ENCODE measurements at places on chromosomes 5 and 9.

DNA sequence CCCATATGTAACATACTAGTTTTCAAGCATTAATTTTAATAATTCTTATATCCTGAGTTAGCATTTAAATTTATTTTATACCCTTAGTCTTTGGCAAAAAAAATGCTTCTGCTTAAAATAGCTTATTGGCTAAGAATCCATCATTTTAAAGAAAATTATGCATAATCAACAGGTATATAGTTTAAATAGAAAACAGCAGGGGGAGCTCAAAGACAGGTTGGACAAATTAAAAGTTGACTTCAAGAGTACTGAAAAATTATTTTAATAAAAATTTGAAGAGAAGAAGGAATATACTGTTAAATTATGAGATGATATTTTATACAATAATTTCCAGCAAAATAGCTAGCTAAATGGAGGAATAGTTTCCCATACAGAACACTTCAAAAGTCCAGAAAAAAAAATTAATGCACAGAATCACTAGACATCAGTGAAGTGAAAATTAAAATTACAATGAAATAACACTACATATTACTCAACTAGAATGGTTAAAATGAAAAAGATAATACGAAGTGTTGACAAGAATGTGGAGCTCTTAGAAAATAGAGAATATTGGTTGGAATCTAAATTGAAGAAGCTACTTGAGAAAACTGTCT is 387.1 kb downstream of the PDE4D start:
- DNase-seq: no peak

DNA sequence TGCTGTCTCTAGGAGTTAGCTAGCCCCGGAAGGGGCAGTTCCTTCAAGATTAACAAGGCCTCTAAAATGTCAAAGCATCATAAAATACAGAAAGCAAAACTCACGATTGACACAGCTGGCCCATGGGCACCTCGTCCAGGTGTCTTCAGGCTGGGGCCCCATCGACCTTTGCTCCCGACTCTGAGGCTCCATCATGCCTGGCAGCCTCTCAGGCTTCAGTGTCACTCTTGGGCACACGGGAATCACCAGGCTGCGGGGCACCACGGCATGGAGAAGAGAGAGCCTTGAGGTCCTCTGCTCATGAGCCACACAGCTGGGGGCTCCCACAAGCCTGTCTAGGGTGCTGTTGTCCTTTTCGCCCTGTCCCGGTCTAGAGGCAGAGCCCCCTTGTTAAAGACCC is 161.2 kb downstream of the GAPVD1 start:
- DNase-seq: no peak

GRCh38 chr5:36214436-36214835 is 27.3 kb downstream of the NADK2 start:
- DNase-seq: no peak

DNA sequence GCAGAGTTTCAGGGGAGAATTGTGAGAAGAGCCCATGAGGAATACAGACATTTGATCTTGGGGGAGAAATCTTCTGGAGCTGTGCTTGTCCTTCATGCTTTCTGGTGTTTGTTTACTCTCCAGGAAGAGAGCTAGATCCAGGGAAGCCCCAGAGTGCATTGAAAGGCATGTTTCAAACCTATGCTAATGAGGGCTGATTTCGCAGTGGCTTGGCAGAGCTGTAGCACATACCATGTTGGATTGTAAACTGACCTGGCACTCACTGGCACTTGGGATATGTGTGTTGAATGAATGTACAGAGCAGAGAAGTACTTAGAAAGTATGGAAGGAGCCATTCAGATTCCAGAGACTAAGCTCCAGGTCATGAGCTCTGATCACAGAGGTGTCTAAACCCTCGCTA is 30.9 kb downstream of the TNFSF8 start:
- DNase-seq: no peak

DNA sequence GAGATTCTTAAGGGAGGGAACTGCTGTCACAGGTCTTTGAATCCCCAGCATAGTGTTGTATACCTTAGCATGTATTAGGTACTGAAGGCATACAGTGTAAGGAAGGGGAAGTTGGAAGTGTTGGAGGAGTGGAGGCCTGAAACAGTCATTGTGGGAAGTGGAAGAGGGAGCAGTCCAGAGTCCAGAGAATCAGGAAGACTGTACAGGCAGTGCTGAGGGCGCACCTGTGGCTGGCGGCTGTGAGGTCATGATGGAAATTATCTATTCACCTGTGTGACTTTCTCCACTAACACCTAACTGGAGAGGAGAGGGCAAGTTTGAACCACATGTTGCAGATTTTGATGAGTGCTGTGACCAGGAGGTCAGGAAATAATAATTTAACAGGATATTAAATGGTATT is 119.7 kb upstream of the NIPBL start:
- DNase-seq: no peak

GRCh38 chr5:114362977-114363761 is 1.3 kb downstream of the KCNN2 start:
- no peak for DNase-seq

DNA sequence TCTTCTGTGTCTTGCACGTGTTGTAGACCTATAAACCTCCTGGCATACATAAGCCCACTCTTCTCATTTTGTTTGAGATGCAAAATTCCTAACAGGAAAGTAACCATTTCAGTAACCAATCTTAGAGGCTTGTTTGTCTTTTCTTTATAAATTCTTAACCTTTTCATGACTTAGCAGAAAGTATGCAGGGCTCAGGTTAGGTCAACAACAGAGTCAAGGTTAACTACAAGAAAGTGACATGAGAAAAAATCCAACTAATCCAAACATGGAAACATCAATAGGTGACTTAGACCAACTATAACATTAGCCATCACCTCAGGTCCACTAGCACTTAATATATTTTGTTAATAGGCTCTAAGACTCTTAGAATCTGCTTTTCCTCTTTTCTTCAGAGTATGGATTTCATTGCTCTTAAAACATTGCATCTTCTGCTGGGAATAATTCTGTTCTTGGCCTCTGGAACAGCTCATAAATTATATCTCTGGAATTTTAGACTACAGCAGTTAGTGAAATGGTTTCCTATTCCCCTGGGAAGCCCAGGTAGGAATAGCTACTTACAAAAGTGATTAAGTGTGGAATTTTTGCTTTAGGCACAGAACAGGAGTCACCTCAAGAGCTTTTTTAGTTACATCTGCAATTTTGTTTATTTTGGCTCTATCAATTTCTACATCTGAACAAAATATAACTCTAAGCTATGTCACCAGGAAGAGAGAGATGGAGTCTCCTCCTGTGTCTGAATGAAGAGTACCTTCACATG is 155.3 kb upstream of the ANKRD55 start:
- DNase-seq: no peak

GRCh38 chr5:84474126-84474525 is 89.4 kb upstream of the EDIL3 start:
- DNase-seq: no peak

GRCh38 chr9:36147441-36148175 is 11.1 kb downstream of the GLIPR2 start:
- DNase-seq: no peak

DNA sequence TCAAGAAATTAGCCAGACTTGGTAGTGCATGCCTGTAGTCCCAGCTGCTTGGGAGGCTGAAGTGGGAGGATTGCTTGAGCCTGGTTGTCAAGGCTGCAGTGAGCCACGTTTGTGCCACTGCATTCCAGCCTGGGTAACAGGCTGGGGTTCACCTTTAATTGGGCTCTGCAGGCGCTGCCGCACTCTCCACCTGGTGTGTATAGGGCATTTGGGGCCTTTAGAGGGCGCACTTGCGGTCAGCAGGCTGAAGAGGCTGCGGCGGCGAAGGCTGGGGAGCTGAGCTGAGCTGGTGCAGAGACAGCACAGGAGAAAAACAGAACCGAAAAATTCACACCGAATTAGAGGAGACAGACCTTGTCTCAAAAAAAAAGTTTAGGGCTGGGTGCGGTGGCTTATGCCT is 31.2 kb downstream of the CDK7 start:
- no peak for DNase-seq

DNA sequence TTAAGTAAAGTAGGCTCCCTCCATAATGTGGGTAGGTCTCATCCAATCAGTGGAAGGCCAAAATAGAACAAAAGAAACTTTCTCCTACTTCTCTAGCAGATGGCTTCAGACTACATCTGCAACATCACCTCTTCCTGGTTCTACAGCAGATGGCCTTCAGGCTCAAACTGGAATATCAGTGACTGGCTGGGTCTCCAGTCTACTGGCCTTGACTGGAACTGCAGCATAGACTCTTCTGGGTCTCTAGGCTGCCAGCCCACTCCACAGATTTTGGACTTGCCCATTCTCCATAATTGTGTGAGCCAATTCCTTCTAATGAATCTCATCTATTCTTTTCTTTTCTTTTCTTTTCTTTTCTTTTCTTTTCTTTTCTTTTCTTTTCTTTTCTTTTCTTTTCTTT is 64.8 kb downstream of the ACER2 start:
- no peak for DNase-seq

GRCh38 chr5:67897431-67897830 is 318.1 kb upstream of the PIK3R1 start:
- DNase-seq: no peak

DNA sequence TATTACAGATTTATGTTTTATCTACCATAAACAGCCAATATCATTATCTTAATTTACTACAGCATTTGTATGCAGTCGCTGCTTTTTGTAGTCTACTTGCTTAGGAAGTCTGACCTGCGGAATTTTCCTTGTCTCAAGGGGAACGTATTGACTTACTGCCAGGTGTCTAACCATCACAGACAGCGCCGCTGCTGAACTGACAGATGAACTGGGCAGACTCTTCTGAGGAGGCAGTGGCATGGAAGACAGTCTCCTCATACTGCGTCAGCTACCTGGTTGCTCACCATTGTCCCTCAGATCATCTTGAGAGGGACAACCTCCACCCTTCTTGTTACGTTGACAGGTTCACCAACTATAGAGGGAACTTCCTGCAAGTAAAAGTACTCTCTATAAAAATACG is 574.3 kb upstream of the ZNF462 start:
- DNase-seq: no peak

DNA sequence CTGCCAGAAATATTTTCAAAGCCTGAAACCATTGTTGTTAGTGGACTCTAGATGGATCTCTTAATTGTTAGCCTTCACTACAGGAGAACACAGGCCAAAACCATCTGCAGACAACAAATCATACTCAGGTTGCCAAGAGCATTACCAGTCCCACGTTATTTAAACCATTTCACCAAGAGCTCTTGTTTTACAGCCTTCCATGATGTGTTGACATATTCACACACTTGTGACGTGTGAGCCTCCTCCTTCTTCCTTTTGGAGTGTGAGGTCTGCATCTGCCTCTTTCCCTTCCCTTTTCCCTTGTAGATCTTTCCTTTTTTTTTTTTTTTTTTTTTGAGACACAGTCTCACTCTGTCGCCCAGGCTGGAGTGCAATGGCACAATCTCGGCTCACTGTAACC is 279.0 kb downstream of the AUH start:
- DNase-seq: no peak

- DNase-seq: peak; percentile 45
These were observed 130.3 kb downstream of the CDC42SE2 start for GRCh38 chr5:131394128-131394527.

- no peak for DNase-seq
These were observed 211.2 kb downstream of the DAB2IP start for GRCh38 chr9:121862371-121863332.

DNA sequence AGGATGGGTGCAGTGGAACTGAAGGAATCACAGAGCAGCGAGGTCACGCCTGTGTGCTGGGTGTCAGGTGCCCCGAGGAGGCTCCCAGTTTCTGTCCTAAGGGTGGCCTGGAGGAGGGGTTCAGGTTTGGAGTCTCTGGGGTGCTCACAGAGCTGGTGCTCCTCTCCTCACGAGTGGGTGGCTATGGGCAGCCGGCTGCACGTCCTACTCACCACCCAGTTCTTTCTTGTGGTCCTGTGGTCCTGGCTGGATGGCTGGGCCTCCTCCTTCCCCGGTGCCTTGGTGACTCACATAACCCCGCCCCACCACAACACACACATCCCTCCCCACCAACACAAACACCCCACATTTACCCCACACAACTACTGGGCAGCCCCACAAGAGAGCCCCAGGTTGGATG is 9.9 kb upstream of the PTGS1 start:
- DNase-seq: no peak

DNA sequence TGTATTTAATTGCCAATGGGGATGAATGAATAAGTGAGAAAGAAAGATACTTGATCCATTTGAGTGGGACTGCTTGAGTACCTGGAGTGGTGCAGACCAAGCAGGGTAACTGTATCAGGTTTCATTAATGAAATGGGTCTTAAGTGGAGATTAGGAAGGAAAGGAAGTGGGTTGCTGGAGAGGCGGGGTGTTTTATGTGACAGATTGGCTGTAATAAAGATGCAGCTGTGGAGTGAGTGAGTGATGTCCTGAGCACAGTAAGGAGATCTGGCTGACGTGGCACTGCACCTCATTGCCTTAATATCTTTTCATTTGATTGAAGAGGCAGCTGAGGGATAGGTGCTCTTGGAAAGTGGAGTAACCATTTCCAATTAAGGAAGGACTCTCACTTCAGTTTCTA is 161.0 kb upstream of the CCDC152 start:
- no peak for DNase-seq

GRCh38 chr9:132169672-132170392 is 8.0 kb downstream of the NTNG2 start:
- no peak for DNase-seq

- DNase-seq: no peak
These were observed 81.4 kb upstream of the COL5A1 start for GRCh38 chr9:134560206-134560605.

- DNase-seq: no peak
These were observed 99.3 kb upstream of the LHFPL2 start for GRCh38 chr5:78747705-78748359.

Data from naive thymus-derived CD4-positive, alpha-beta T cell (primary cell).